ENCODE measurements at places on chromosomes 1 and 21.

DNA sequence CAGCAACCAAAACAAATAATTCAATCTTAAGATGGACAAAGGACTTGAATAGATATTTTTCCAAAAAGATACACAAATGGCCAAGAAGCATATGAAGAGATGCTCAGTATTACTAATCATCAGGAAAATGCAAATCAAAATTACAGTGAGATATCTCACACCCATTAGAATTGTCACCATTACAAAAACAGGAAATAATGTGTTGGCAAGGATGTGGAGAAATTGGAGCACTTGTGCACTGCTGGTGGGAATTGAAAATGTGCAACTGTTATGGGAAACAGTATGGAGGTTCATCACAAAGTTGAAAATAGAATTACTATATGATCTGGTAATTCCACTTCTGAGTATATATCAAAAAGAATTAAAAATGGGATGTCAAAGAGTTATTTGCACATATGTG, 83.2 kb downstream of the SH3GLB1 start:
- DNase-seq = no peak

- no peak for DNase-seq
These were observed 27.9 kb downstream of the OVAAL start for GRCh38 chr1:180586671-180587155.

GRCh38 chr1:172928412-172928811, 122.3 kb downstream of the TNFSF18 start:
- no peak for DNase-seq

DNA sequence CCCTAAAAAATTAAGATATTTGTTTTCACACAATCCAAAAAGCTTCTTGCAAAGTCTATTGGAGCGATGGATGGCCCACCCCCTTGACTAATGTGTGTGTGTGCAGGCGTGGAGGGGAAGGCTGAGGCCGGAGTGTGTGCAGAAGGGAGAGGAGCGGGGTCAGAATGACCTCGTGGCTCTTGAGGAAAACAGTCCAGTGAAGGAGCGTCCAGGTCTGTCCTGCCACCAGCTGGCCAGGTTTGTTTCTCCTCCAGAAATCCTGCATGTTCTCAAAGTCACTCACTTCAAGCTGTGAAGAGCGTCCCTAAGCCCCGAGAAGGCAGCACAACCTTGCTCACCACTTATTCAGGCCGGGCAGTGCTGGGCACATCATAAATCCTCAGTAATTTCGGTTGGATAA, 69.5 kb upstream of the SSX2IP start:
- DNase-seq = no peak

DNA sequence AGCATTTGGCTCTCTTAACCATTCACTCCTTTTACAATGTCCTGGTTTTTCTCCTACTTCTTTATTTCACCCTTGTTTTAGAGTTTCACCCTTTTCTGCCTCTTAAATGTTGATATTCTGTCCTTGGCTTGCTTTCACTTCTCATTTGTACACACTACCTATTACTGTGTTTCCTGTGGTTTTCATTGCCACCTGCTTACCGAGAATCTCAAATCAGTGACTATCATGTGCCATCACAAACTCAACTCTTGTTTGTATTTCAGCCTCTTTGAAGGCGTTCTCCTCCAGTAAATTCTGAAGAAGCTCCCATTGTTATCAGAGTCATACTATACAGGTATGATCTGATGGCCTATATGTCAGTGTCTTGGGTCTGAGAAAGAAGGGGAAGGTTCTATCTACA, 65.7 kb downstream of the NPHS2 start:
- no peak for DNase-seq

- no peak for DNase-seq
These were observed 36.6 kb downstream of the UBE2T start for GRCh38 chr1:202305168-202305567.

DNA sequence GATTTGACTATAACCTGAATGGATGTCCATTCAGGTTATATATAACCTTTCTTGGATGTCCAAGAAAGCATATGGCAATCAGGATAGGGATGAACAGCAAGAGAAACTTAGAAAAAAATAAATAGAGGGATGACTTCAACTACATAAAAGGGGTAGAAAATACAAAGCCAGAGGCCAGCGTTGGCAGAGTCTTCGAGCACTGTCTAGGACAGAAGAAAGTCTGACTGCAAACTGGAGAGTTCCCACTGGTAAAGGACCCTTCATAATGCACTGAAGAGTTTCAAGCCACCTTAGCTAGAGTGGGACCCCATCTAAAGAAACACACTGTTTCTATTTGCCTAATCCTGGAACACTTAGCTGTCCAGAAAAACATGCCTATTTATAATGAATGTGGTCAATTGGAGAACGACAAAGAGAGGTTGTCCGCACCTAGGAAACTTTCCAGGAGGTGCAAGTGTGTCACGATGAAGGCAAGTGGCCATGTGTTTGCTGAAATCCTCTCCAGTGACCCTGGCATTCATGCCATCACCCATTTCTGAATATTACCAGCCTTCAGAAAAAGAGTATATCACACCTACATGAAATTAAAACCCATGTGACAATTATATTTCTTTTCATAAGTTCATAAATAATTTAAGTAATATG, 215.4 kb downstream of the ZNF648 start:
- DNase-seq = no peak

- DNase-seq = no peak
These were observed 273.1 kb upstream of the PROX1 start for GRCh38 chr1:213714645-213715044.

DNA sequence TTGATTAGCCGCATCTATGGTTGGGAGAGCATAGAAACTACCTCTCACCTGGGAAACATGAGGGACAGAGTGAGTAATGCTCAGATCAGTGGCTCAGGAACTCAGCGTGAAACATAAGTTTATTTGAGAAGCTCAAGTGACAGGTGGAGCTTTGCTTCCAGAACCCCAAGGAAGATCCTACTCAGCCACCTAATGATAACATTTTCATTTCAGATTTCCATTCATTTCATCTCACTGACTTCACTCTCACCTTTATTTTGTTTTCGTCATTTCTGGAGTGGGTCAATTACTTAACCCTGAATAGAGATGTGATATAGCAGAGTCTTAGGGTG, 145.5 kb upstream of the DUSP10 start:
- DNase-seq = no peak

GRCh38 chr1:168187177-168187576, 8.4 kb downstream of the TIPRL start:
- no peak for DNase-seq

DNA sequence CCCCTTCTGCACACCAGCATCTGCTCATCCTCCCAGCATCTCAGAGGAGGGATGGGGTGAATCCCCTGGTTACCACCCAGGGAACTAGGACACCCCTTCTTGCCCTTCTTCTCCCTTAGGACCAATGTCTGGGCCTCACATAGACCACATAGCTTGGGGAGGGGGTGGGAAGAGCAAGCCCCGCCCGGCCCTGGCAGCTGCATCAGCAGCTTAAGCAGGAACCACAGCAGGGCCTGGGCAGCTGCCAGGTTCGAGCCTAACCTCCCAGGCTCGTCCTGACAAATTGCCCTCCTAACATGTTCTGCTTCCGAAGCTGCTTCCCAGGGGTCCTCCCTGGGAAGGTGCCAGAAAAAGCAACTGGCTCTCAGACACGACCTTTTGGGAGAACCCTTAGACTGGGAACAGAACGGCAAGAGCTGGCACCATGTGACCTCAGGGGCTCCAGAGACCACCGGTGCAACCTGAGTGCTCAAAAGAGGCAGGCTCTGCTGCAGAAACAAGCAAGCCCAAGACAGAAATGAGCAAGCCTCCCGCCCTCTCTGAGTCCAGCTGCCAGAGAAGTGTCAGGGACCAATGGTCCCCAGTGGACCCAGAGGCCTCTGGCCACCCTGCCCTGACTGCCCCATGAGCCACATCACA, 18.4 kb upstream of the CLSTN1 start:
- no peak for DNase-seq

- DNase-seq = no peak
These were observed 20.4 kb downstream of the SCP2 start for GRCh38 chr1:52947490-52947889.

DNA sequence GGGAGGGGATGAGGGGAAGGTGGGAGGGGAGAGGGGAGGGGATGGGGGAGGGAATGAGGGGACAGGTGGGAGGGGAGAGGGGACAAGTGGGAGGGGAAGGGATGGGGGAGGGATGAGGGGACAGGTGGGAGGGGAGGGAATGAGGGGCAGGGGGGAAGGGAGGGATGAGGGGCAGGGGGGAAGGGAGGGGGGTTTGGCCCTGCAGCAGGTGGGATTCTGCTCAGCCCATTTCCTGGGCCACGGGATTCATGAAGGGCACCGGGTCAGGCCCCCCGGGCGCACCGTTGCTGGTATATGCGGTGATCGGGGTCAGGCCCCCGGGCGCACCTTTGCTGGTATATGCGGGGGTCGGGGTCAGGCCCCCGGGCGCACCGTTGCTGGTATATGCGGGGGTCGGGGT, 15.1 kb upstream of the SAMD11 start:
- DNase-seq = no peak

Measured in stimulated activated CD8-positive, alpha-beta memory T cell treated with anti-CD3 and anti-CD28 coated beads, Interleukin-4, amount 100 ng/mL, for 48 hours (primary cell).